ENCODE measurements at places on chromosomes 13 and 19.

- no peak for DNase-seq
Measured at GRCh38 chr19:37313335-37313627, 57.6 kb upstream of the ZNF527 start.

- DNase-seq: no peak
Measured at GRCh38 chr19:45809643-45810159, 5.4 kb downstream of the RSPH6A start.

DNA sequence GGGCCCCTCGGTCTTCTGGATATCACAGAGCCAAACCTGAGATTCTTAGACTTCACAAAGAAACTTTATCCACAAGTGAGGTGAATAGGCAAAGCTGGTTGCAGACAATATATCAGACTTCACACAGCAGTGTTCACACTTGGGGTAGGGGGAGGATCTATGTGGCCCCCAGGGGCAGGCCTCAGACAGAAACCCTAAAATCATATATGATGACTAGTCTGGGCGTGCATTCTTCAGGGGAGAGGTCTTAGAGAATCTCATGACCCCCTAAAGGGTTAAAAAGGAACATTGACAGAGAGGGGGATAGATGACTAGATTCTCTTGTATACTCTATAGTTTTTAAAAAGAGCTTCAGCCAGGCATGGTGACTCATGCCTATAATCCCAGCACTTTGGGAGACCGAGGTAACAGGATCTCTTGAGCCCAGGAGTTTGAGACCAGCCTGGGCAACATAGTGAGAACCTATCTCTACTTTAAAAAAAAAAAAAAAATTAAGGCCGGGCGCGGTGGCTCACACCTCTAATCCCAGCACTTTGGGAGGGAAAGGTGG lies 2.8 kb downstream of the TYROBP start:
- DNase-seq: no peak

DNA sequence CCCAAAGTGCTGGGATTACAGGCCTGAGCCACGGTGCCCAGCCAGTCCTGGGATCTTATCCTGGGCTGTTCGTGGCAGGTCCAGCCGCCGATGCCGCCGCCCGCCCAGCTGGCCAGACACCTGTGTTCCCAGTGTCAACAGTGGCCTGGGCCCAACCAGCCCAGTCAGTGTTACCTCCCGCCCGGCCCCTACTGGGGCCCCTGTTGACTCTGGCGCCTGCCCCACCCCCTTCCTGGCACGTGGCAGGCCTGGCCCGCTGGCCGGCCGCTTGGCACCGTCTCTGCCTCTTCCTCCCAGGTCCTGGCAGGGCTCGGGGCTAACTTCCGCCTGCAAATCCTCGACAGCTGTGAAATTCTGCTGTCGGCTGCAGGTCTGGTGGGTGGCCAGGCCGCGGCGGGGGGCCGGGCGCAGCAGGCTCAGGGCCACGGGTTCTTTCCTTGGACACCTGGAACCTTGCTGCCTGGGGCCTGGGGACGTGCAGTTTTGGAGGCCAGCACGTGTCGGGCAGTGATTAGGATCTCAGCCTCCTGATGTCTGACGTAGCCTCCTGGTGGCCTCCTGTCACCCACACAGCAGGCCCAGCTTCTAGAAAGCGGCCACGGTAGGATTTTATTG lies 9.1 kb downstream of the ARID3A start:
- no peak for DNase-seq

- no peak for DNase-seq
Measured at GRCh38 chr19:41569481-41570150, 6.3 kb upstream of the CEACAM21 start.

GRCh38 chr19:50833802-50834167 lies 411 bp upstream of the KLK15 start:
- DNase-seq: no peak

DNA sequence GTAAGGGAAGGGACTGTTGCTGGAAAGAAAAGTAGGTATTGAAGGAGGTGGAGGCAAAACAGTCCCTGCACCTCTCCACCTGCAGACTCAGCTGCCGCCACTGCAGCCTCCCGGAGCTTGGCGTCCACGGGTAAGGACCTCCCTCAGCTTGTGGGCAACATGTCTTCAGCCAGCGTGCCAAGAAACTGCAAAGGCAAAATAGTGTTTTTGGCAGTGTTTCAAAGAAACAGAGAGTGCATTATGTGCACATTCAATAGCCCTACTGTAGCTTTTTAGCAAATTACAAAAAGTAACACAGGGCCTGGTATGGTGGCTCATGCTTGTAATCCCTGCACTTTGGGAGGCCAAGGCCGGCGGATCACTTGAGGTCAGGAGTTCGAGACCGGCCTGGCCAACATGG lies 57.4 kb downstream of the ATP11A start:
- no peak for DNase-seq

- DNase-seq: no peak
Measured at GRCh38 chr13:83845106-83845505, 37.2 kb downstream of the SLITRK1 start.

DNA sequence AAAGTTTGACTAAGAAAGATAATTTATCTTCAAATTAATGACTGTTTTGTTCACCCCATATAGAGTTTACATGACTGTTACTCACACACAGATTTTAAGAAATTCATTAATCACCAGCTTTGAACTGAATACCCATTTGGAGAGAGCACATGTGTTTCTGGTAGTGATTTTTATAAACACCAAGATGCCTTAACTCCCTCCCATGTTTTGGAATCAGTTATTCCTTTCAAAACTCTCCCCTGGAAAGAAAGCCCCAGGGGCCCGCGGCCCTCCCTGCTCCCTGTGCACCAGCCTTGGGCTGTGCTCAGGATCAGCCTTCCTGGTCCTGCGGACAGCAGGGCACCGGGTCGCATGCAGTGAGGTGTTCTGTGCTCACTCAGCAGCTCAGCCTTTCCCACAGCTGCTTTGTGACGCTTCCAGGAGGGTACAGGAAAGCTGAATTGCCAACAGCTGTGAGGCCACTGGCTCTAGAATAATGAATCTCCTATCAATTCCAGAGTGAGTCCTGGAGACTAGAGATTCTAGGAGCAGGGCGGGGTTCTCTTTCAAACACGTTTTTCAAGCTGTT lies 483.2 kb downstream of the EFNB2 start:
- no peak for DNase-seq

DNA sequence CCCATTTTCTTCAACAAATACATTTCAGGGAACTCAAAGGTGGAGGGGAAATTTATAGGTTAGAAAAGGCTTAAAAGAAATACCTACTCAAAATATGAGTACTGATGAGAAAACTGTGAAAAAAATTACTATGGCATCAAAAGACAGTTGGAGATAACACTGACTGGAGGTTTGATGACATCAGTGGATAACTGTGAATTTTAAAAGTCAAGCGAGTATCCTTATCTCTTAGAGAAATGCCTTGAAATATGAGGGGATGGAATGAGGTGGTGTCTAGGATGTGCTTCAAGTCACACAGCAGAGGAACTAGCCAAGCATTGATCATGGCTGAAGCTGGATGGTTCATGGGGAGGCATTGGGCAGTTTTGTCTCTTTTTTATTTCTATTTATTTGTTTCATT lies 27.2 kb upstream of the SLC15A1 start:
- no peak for DNase-seq

- no peak for DNase-seq
Measured at GRCh38 chr19:33998302-33998701, 174.0 kb upstream of the LSM14A start.

GRCh38 chr19:58560007-58560887 lies 1.8 kb upstream of the UBE2M start:
- no peak for DNase-seq

- DNase-seq: no peak
Measured at GRCh38 chr13:44904967-44905366, 84.3 kb downstream of the NUFIP1 start.

- no peak for DNase-seq
Measured at GRCh38 chr19:49637821-49638738, 1.9 kb downstream of the RRAS start.

DNA sequence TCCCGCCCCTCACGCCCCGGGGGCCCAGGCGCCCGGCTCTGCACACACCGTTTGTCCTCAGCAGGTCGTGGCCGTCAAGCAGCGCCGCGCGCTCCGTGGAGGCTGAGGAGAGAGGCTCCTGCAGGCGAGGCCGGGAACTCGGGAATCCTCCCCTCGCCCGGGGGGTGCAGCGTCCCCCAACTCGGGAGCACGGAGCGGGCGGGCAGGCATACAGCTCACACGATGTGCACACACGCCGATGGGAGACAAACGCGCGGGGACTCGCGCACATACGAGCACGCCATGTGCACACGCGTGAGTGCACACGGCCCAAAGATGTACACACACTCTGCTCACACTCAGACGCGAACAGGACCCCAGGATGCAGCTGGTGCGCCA lies 703 bp downstream of the CLEC4G start:
- DNase-seq: no peak

DNA sequence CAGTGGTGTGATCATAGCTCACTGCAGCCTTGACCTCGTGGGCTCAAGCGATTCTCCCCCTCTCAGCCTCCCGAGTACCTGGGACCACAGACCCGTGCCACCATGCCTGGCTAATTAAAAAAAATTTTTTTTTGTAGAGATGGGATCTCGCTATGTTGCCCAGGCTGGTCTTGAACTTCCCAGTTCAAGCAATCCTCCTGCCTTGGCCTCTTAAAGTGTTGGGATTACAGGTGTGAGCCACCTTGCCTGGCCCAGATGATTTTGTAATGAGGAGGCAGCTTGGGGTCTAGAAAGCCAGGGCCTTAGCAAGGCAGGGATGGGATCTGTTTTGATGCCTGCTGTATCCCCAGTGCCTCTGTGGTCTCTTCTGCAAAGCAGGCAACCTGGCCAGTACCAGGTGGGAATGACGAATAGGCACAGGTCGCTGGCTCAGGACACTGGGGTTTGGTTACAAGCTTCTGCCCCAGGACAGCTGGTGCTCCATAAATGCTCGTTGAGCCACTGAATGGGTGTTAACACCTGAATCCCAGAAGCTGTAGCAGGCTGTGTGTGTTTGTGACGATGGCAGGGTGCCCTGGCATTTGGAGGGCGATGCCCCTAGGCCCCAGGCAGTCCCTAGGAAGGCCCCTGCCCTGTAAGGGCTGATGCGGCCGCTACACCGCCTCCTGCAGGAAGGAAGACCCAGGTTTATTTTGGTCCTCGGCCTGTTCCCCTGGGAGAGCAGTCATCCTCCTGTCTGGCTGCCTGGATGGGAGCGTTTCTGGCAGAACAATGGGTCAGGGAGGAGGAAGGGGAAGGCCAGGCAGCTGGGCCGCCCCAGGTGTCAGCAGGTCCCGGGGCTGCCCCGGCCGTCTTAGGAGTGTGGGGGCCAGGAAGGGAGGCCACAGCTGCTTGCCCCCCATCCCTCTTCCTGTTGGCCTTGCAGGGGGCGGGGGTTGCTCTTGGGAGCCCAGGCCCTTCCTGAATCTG lies 8.6 kb downstream of the TNFAIP8L1 start:
- no peak for DNase-seq

DNA sequence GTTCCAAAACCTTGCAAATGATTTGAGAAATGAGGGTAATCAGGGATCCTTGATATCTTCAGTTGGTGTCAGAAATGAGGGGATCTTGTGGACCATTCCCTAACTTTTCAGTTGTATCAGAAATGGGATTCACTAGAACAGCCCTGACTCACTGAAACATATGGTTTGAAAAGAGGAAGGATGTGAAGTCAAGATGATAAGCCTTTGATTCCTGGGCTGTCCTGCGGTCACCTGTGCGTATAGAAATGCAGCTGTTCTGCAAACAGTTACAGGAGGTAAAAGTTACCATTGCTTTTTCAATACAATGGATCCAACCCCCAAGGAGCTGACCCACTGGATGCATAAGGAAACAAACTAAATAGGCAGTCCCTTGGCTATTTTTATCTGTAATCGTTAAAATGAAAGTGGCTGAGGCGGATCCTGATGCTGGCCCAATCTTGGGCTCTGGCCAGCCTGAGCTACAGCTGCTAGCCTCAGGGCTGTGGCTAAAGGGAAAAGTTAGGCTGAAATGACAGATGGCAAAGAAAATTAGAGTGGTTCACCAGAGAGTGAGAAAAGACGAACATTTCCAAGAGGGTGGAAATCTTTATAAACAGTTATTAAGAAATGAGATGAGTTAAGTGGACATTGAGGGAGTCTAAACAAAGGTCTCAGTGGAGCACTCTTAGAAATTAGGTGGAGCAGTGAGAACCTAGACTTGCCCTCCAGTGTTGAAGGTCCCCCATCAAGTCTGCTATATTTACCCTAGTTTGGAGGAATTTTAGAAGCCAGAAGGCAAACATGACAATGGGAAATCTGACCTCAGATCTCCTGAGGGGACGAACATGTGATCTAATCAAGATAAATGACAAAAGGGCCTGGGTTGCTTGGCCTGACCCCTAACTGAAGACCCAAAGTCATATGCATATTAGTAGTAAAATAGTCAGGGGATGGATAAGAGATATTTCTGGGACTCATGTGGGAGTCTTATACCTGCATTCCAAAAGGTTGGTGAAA lies 7.6 kb downstream of the SIGLECL1 start:
- DNase-seq: no peak

GRCh38 chr19:56725829-56726424 lies 54.4 kb upstream of the ZNF835 start:
- no peak for DNase-seq

DNA sequence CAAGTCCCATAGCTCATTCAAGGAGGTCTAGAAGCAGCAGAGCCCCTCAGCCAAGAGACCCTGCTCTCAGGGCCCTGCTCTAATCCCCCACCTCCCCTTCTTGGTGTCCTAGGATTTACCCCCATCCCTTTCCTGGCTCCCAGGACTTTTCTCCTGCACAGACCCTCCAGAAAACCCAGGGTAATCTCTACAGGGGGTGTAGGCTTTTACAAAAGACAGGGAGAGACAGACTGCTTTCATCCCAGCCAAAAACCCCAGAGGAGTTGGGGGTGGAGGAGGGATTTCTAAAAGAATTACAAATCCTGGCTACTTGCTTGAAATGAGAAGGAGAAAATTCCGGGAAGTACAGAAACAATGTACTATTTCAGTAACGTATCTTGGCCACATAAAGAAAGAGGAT lies 133.3 kb downstream of the TNFSF13B start:
- DNase-seq: no peak

GRCh38 chr19:2774953-2775555 lies 8.0 kb downstream of the SGTA start:
- DNase-seq: no peak

GRCh38 chr13:97695684-97696083 lies 257.8 kb upstream of the IPO5 start:
- DNase-seq: no peak
